Spleen (tissue), 13 donors: ENCODE measurements at places on chromosomes 7 and 10.

DNA sequence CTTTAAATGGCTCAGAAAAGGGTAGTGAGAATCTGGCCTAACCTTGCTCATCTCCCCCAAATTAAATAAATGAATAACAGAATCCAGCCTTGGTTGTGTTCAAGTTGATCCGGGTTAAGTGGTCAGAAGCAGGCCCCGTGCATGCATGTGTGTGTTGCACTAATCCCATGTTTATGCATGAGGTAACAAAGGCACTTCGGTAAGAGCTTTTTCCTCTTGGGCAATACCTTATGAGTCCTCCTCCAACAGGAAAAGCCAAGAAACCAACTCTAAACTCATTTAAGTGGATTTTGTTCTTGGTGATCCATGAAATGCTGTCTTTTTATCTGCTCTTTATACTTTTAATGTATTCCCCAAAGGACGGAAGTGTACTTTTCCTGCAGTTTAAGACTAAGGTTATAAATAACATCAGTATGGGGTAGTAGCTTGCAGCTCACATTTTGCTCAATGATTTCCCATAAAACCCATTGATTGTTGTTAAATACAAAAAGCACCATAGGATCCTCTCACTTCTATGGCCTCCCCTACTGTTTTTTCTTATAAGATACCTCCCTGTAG is 104.9 kb upstream of the YAE1 start:
- no peaks in the 10 kb centered on the region for H3K27me3 ChIP-seq
- no peak overlapping the region for H3K27ac ChIP-seq
- no peak for DNase-seq
- H3K36me3 ChIP-seq = no peaks in the 10 kb centered on the region

DNA sequence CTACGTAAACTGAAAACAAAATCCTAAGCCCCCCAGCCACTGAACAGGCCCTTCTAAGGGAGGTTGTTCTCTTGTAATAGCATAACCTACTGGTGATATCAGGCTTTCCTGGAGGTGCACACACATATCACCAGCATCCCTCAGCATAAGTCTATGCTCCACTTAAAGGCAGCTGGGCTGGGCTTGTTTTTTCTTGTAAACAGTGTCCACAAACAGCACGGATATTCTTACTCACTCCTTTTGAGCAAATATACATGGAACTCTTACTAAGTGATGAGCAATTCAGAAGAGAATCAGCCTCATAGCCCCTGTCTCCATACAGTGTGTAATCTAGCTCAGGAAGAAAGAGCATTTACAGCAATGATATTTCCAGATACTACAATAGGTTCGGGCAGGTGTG is 2.4 kb downstream of the LRIT1 start:
- H3K27ac ChIP-seq = no peak overlapping the region
- peaks cover 6% of the 10 kb centered on the region for H3K27me3 ChIP-seq
- no peaks in the 10 kb centered on the region for H3K4me1 ChIP-seq

GRCh38 chr10:80909254-80909653 is 371.6 kb downstream of the SH2D4B start:
- H3K27ac ChIP-seq = no peak overlapping the region
- no peaks in the 10 kb centered on the region for H3K4me1 ChIP-seq
- H3K36me3 ChIP-seq = no peaks in the 10 kb centered on the region
- no peak for DNase-seq
- no peak overlapping the region for H3K4me3 ChIP-seq

DNA sequence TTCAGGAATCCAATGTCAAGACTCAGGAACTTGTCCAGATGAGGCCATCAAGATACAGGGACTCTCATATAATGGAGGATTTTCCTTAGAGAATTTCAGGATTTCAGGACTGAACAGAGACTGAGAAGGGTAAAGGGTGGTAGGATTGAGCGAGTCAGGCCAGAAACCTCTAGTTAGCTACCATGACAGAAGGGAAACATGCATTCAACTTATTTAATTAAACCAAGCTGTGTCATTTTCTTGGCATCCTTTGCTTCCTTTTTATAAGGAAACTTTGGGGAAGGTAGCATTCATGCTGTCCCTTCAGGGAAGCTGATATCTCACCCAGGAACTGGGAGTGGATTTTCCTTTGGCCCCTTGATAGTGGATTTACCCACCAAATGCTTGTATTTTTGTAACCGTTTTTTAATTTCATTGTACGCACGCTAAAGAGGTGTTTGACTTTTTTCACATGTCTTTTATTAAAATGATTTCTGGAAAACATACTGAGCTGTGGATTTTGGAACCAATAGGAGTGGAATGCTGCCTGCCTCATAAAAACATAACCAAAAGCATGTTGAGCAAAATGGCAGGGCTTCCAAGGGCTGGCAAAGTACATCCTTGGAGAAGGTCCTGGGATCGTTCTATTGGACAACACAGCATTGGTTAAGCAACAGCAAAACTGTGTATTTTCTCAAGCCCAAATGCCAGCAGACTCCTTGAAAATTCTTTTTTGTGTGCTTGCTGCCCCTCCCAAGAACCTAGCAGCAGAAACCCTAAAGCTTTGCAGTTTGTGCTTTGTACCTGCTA is 104.5 kb downstream of the CXCL12 start:
- H3K4me1 ChIP-seq = no peaks in the 10 kb centered on the region
- no peaks in the 10 kb centered on the region for H3K27me3 ChIP-seq
- no peak for DNase-seq

DNA sequence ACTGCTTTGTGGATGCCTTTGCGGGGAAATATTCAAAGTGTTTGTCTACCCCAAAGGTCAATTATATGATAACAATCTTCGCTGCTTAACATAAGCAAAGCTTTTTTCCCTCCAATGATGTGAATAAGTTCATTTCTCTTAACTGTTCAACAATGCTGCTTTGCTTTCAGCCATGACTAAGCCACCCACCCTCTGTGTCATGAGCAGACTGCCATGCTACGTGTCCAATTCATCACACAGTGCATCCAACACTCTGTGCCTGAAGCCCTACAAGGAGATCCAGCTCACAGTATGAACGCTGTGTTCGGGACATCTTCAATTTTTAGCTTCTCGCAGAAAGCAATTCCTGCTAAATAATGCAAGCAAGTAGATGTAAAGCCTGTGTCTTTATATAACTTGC is 5.7 kb upstream of the TAS2R40 start:
- no peaks in the 10 kb centered on the region for H3K4me1 ChIP-seq
- no peaks in the 10 kb centered on the region for H3K27me3 ChIP-seq
- H3K27ac ChIP-seq = no peak overlapping the region
- DNase-seq = no peak
- no peak overlapping the region for H3K4me3 ChIP-seq

DNA sequence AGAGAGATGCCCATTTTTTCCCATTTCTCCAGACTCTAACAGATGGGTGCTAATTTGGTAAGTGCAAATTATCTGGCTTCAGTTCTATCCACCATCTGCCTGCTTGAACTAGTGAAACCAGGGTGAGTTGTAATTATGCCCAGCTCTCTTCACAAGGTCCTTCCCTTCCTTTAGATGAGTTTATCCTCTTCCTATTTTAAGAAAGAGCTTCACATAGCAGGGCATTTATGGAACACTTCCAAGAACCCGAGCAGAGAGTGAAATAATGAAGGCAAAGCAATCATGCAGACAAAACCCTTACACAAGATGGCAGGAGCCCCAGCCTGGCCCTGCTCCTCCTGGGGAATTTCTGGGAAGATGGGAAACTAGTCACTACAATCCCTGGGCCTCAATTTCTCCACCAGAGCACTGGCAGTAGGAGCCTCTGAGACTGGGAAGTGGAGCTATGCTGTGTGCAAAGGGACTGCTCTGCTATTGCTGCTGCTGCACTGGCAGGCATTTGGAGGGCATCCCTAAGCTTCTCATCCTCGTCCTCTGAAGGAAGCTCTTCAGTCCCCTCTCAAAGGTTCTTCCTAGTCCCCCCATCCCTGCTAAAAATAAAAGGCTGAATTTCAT is 33.7 kb upstream of the PLXNA4 start:
- no peaks in the 10 kb centered on the region for H3K4me1 ChIP-seq
- no peak overlapping the region for H3K27ac ChIP-seq
- H3K36me3 ChIP-seq = no peaks in the 10 kb centered on the region
- peaks cover 13% of the 10 kb centered on the region for H3K27me3 ChIP-seq
- no peak for DNase-seq

DNA sequence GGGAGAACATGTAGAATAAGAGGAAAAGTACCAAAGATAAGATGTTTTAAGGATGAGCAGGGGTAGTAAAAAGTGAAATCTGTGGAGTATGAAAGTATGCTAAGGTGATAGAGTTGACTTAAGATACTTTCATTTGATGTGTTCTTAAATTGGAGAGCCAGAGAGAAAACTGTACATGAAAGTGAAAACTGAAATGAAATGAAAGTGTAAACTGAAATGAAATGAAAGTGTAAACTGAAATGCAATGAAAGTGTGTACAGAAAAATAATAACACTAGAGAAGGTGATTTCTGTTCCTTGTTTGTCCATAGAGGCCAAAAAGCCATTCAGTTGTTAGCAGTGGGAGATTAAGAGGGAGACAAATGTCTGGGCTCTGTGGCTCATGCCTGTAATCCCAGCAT is 17.5 kb downstream of the AHR start:
- peaks cover 25% of the 10 kb centered on the region for H3K36me3 ChIP-seq
- no peak for DNase-seq
- peak overlapping the region; percentile 31 for H3K27ac ChIP-seq
- no peaks in the 10 kb centered on the region for H3K27me3 ChIP-seq
- H3K4me1 ChIP-seq = peaks cover 12% of the 10 kb centered on the region
- no peak overlapping the region for H3K4me3 ChIP-seq
